ENCODE measurements at places on chromosomes 1 and 21. TPM values are rescaled to one million over a fixed set of nuclear protein-coding genes. Genes with fewer than 3 reads are reported as not detected.

DNA sequence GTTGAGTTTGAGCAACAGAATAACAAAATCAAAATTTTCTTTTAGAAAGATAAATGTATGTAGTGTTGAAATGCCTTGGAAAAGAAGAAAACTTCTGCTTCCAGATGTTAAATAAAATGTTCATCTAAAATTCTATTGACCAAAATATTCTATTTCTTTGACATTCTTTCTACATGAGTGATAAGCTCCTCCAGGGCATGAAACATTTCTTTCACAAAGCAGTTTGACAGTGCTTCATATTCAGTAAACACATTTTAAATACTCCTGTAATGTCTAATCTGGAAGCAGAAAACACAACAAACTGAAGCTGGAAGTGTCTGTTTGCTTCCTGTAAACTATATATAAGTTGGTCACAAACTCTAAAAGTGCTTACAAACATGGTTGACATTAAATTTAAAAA is 61.5 kb downstream of the RGS21 start:
- no peak for DNase-seq

The CLEC20A gene
- total RNA-seq: not detected

DNA sequence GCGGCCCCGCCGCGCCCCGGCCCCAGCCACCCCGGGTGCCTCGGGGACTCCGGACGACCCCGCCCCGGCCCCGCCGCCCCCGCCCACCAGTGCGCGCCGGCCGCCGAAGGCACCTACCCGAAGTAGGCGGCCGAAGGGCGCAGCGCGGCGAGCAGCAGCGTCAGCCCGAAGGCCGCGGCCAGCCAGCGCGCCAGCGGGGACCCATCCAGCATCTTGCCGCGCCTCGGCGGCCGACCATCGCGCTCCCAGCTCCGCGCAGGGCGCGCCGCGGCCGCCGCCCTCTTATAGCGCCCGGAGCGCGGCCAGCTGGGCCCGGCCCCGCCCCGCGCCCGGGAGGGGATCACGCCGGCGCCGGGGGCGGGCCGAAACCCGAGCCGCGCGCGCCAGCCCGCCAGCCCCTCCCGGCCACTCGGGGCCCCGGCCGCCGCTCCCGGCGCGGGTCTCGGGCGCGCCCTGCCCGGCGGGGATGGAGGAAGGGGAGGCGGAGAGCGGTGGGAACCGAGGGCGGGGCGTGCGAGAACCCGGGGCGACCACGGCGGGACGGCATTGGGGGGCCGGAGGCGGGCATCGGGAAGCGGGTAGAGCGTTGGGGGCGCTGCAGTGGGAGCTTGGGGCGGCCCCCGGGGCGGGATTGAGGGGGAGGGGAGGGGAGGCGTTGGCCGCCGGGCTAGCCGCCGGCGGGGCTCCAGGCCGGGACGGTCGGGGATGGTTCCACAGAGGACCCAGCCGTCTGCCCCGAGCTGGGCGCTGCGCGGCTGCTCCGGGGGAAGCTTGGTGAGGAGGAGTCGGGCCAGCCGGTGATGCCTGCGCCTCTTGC is at the start of gene WNT9A:
Gene WNT9A, minus strand, starts transcription at position 257 of the 817 bp plus-strand sequence. Its CDS starts 45 bp downstream, at position 212.
- no peak for DNase-seq

DNA sequence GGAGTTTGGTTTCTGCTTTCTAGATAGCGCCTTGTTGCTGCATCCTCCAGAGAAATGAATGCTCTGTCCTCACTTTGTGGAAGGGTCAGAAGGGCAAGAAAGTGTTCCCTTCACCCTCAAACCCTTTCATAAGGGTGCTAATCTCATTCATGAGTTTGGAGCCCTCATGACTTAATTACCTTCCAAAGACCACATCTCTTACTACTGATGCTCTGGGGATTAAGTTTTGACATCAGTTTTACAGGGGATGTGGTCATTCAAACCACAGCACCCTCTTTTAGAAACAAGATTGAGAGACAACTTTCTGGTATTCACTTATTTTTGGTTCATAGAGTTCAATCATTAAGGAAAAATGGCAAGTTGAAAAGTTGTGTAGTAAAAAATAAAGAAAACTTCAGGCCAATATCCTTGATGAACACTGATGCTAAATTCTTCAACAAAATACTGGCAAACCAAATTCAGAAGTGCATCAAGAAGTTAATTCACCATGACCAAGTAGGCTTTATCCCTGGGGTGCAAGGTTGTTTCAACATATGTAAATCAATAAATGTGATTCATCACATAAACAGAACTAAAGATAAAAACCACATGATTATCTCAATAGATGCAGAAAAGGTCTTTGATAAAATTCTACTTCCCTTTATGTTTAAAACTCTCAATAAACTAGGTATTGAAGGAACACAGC is 442.1 kb downstream of the PTBP2 start:
- no peak for DNase-seq

DNA sequence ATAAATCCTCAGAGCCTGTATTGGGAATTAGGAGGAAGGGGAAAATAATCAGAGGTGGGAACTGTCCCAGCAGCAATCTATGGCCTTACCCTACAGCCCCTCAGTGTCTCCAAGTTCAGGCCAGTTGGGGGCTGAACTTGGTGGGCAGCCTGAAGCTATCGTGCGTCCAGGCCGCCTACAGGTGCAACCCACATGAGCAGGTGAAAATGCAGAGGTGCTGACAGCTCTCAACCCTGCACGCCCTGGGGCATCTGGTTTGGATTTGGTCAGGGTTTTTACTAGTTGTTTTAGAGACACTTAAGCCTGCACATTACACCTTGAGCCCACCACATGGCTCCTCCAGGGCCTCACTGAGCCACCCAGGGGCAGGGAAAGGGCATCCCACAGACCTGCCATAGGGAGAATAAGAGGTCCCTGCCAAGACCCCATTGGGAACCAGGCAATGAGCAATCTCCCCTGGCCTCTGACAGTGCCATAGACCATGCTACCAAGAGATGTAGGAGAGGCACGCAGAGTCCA is 209.5 kb downstream of the FOXD2 start:
- DNase-seq: no peak

The MED8 gene
- 31.2 TPM for total RNA-seq

- DNase-seq: no peak
Measured at GRCh38 chr1:8274352-8274751, 43.6 kb upstream of the SLC45A1 start.

DNA sequence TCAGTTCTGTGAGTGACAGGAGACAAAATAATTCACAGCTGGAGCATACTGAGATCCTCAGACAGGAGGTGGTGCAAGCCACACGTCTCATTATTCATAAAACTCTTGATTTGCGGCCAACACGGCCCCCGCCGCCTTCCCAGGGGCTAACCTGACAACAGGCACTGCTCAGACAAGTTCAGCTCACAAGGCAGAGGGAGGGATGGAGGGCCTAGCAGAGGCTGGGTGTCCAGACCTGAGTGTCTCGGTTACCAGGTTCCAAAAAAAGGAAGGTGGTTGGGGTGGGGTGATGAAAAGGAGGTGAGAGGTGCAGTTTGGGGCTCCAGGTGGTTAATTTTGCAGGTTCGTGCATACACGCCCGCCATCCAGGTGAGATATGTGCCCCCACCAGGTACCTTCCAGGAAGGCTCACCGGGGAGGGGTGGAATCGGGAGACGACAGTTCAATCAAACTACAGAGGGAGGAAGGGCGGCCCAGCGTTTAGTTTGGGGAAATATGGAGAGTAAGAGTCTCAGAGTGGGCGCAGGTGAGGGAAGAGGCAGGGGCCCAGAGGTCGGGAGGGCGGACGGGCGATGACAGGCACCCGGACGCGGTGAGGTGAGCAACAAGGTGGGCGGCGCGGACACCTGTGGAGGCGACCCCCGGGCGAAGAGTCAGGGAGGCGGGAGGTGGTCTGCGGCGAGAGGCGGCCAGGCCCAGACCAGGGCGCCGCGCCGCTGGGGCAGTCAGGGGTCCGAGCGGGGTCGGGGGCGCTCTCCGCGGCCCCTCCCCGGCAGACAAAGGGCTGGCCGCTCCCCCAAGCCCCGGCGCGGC is 629 bp downstream of the CTNNBIP1 start:
- DNase-seq: peak; percentile 5

- DNase-seq: peak; percentile 13
Measured at GRCh38 chr1:6294890-6295556, 34.1 kb upstream of the GPR153 start.

DNA sequence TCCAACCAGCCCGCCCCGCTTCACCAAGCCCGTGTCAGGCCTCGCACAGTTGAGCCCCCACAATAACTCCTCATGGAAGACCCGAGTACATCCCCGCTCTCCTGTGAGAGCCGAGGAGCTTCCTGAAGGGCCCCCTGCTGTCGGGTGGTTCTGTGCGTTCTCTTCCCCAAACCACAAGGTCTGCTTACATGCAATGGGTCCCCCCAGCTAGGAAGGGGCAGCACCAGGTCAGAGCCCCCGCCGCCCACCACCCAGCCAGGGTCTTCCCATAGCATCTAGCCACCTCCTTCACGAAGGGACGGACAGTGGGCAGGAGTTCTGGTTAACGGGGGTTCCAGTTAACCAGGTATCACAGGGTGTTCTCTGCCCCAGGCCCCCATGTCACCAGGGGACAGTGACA is 51.5 kb downstream of the GLIS1 start:
- no peak for DNase-seq

DNA sequence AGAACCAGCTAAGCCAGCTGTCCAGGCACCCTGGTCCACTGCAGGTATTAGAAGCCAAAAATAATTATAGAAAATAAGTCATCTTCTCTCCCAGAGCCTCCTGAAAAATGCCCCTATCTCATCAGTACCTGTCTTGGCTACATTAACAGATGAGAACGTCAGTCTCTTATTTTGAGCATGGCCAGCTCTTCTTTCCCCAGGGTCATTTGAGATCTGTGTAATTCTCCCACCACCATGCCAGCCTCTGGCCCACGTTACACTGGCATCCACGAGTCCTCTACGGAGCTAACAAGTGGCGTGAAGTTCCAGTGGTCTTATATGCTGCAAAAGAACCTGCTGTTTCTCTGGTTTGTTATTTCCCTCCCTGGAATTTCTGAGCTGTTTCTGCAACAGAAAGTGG is 118.0 kb downstream of the ATP5PO start:
- no peak for DNase-seq

DNA sequence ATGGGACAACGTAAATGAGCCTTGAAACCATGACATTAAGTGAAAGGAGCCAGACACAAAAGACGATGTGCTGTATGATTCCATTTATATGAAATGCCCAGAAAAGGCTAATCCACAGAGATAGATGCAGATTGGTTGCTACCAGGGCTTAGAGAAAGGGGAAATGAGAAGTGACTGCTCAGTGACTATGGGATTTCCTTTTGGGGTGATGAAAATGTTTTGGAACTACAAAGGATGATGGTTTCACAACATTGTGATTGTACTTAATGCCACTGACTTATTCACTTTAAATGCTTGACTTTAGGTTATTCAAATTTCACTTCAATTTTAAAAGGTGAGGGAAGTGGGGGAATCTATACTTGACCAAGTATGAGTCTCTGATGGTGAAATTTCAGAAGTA is 414.3 kb downstream of the SETD4 start:
- DNase-seq: no peak

DNA sequence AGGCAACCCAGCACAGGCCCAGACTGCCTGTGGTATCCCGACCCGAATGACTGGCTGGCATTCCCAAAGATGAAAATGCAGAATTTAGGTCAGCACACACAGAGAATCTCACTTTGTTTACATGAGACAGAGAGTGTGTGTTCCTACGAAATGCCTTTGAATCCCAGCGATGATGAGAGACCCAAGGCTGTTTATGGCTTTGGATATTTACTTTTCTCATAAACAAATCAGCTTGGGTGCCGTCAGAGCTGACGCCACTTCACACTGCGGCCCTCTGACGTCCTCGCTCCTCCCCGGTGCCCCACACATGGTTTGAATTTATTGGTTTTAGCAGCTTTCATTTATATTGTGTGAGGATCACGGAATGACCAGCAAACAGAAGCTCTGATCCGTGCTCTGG is 18.7 kb downstream of the TRABD2B start:
- DNase-seq: no peak

- DNase-seq: no peak
Measured at GRCh38 chr1:200659269-200659668, 10.4 kb downstream of the DDX59 start.

DNA sequence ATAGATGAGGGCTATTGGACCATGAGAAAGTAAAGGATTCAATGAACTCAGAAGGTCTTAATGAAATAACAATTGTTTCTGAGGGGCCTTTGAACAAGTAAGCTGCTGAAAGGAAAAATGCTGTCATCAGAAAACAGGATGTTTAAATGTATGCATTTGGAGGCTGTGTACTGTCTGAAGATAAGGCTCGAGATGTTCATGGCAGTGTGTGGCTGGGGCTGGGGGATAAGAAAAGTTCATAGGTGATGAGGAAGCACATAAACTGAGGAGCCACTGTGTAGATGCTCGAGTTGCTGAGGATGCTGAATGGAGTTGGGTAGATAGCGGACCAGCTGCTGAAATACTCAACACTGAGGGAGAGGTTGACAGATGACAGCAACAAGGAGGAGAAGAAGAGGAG is 17.8 kb downstream of the THEM4 start:
- no peak for DNase-seq

- DNase-seq: no peak
Measured at GRCh38 chr1:67677930-67678329, 7.1 kb upstream of the GADD45A start.

The PRRX1 gene
- 0.50 TPM for total RNA-seq

DNA sequence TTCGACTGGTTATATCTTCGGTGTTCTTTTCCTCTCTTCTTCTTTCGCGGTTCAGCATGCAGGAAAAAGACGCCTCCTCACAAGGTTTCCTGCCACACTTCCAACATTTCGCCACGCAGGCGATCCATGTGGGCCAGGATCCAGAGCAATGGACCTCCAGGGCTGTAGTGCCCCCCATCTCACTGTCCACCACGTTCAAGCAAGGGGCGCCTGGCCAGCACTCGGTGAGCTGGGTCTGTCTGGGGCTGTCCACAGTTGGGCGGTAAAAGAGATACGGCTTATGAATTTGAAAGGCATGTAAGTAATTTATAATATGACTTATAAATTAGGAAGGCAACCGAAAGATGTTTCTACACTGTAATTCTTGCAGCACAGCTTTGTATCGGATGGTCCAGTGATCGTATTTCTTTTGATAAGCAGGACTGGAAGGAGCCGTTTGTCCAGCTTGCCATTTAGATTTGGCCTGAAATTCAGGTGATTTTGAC is 334 bp downstream of the CTH start:
- DNase-seq: no peak

DNA sequence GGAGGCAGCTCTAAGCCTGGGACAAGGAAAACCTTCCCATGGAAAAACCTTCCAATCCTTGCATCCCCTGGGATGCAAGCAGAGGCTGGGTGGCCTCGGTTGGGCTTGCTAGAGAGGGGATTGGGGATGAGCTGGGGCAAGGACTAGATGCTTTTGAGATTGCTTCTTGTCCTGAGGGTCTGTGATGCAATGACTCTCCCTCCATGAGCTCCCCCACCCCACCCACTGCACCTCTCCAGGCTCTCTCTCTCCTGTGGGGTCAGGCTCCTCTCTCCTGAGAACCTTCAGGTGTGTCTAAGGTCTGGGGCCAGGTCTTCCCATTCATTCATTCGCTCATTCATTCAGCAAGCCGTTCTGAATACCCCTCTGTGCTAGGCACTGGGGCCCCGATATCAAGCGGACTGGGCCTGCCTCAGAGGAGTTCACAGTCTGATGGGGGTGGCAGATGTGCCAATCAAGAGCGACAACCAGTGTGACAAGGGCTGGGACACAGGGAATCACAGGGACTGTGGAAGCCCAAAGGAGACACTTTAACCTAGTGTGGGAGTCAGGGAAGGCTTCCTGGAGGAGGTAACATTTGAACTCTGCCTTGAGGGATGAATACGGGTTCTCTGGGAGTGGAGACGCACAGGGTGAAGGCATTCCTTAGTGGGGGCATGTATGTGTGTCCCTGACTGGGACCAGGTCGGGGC is 6.5 kb downstream of the LDLRAD1 start:
- no peak for DNase-seq

Measured in T-cell (primary cell).